ENCODE measurements at places on chromosomes 2 and 18. TPM values are rescaled to one million over a fixed set of nuclear protein-coding genes. Genes with fewer than 3 reads are reported as not detected.

GRCh38 chr18:79778291-79778791, 19.4 kb upstream of the KCNG2 start:
- DNase-seq = no peak

GRCh38 chr2:183034806-183035205, 3.5 kb downstream of the NCKAP1 start:
- peak; percentile 44 for DNase-seq

DNA sequence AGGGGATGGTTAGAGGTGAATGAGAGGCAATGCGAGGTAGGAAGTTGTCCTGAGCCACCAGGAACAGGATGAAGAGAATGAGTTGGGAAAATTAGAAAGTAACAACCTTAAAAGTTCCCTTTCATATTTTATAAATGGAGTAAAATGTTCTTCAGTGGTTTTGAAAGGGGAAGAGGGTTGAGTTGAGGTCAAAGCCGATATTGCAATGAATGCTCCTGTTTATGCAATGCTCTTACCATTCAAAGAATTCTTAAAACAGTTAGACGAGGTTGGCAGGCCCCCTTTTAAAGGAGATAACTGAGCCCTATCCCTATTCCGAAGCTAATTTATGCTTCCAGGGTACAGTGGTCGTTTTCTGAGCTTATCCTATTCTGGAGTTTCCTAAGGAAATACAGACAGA, 2110.3 kb upstream of the CELF4 start:
- DNase-seq = no peak

DNA sequence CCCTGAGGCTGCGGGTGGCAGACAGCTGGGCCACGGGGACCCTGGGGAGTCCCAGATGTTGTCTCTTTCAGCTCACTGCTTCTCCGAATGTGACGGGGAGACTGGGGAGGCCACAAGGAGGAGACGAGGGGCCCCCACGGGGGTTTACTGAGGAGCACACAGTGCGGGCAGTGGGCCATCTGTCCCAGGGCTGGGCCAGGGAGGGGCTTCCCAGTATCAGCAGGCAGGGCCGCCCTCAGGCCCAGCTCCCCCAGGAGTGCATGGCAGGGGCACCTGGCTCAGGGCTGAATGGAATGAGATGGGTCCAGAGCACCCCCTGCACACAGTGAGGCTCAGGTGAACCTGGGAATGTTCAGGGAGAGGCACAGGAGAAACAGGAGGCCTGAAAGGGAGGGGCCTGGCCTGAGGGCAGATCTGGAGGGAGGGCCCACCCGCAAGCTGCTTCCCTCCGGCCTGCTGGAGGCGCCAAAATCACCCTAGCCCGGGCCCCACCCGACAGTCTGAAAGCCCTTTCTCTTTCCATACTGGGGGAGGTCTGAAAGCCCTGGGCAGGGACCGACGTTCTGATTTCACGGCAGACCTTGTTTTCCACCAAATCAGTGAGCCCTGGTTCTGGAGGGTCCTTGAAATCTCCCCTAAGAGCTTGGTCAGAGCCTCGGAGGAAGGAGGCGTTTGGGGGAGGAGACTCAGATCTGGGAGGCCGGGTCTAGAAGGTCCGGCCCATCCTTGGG, 35.5 kb upstream of the PTMA start:
- no peak for DNase-seq

DNA sequence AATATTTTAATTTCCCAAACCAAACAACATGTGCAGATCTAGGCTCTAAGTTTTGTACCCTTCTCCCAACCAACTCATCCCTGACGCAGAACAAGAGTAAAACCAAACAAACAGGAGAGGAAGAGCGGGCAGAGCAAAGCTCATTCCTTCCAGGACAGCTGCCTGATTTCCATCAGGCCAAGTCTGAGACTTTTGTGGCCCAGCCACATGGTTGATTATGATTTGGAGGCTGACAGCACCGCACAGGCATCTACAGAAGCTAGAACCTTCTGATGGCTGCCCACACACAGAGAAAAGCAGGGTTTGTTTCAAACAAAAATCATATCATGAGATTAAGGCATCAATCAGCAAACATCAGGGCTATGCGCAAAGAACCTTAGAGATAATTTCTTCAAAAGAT, 262.6 kb downstream of the TNS1 start:
- DNase-seq = no peak

DNA sequence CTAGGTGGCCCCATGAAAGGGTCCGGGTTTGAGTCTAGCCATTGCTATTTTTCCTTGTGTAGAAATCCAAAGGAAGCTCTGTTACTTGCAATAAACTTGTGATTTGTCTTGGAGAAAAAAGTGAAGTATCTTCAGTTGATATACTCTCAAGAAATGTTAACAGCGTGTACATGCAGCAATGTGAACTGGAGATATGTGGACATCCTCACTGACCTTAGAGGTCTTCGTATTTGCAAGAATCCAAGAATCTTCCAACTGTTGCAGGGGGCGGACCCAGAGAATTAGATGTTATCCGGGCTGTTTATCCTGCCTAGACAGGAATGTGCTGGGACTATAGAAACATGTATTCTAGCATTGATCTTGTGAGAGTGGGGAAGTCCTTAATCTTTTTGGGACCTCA, 187.6 kb downstream of the KCNS3 start:
- DNase-seq = no peak

GRCh38 chr18:63054901-63055584, 264.5 kb downstream of the BCL2 start:
- DNase-seq = no peak

DNA sequence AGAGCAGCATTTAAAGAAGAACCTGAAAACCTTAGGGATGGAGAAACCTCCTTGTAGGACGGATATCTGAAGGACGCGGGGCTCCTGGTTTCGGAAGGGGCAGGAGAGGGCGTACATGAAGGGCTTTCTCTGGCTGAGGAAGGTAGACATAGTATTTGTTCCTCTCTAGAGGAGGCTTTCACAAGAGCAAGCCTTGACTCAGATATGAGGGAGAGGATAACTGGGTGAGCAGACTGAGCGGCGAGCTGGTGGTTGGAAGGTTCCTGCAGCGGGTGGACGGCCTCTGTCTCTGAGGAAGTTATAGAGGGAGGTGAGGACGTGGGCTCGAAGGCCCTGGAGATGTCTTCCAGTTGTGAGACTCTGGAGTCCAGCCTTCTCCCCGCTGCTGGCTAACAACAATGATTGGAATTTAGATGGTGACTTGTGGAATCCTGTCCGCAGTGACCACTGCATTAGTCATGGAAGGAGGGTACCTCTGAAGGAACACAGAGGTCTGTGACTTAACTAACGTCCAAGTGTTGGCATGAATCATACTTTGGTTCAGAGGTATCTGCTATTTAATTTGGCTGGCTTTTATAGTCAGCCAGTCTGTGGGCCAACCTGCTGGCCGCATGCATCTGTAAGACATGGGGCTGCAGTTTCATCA, 80.9 kb downstream of the ASAP2 start:
- peak; percentile 99 for DNase-seq

GRCh38 chr2:62660087-62660486, 45.4 kb upstream of the EHBP1 start:
- DNase-seq = no peak

- no peak for DNase-seq
Observed at GRCh38 chr2:43553341-43553855, 42.4 kb downstream of the THADA start.

DNA sequence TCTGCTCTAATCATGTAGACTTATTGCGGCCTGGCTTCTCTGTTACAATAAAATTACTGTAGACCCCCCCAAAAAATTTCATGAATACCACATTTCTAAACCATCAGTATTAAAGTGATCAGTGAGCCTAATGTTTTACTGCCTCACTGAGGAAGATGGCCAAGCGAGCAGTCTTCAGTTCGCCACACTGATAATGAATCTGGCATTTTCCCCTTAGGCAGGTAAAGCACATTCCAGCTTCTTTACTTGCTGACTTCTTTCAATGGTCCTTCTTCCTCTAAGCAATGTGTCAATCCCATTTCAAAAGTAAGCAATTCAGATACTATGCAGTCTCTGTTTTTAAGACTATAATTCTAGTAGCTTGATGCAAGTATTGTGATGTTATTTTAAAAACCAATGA, 137.6 kb downstream of the LAMA1 start:
- no peak for DNase-seq

GRCh38 chr2:191148791-191149190, 2.0 kb downstream of the STAT4 start:
- DNase-seq = no peak

GRCh38 chr2:151181524-151181923, 80.1 kb downstream of the RBM43 start:
- no peak for DNase-seq

DNA sequence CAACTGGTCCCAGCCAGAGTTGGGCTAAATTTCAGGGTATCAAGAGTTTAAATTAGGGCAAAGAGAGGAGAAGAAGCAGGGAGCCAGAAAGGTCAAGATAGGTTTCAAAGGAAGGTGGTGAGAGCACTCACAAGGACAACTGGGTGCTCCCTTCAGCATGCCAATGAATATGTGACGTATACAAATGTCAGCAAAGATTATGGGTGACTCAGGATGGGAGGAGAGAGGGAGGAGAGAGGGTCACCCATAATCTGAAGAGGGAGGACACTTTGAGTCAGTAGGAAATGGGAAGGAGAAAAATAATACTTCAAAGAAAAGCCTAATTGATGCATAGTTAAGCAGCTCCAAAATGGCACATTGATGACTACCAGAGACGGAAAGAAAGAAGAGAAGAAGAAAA, 53.1 kb upstream of the ABCA12 start:
- no peak for DNase-seq

DNA sequence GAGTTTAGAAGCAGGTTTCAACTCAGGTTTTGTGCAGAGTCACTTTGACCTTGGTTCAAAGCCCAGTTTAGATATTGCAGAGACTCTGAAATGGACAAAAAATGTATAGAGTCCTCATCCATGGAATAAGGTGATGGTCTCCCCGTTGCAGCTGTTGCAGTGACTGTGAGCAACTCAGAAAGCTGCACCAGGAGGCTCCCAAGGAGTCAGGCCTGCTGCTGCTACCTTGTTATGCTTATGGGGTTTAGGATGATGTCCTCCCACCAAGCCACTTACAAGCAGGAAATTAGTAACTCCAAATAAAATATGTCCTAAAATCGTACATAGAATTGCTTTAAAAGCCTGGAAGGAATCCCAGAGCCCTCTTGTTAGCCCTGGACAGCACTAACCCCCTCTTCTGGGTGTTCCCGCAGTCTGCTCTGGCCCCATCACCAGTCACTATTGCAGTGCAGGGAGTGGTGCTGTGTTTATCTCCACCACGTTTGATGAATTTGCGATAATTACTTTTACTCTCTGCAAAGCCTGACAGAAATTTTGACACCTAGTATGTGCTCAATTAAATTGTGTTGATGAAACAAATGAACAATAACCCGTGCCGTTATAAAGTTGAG, 189.0 kb downstream of the CNTNAP5 start:
- no peak for DNase-seq

GRCh38 chr2:157238296-157238695, 19.2 kb upstream of the GALNT5 start:
- no peak for DNase-seq

DNA sequence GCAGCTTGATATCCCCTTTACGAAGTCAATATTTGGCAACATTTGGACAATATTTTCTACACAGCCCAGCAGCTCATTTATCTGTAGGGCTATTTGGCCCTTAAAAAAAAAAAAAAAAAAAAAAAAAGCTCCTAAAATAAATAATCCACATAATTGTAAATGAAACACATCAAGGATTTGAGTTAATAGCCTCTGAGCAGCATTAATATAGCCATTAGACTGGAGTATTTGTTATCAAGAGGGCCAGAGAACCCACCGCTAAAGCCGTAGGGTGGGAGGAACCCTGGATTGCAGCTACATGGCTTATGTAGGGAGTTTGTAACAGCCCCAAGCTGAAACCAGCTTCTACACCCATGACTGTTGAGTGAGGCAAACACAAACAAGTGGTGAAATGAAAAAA, 84.5 kb downstream of the RNF152 start:
- DNase-seq = no peak

DNA sequence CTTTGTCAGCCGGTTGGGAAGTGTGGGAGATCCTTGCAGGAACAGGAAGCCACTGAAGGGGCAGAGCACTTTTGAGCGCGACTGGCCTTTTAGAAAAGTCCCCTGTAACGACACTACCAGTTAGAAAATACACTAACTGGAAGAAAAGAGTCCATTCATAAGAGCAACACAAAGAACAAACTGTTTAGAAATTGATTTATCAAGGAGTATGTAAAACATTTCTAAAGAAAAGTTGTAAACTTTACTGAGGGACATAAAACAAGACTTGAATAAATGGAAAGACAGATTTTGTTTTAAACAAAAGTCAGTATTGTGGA, 29.8 kb upstream of the POMC start:
- no peak for DNase-seq

DNA sequence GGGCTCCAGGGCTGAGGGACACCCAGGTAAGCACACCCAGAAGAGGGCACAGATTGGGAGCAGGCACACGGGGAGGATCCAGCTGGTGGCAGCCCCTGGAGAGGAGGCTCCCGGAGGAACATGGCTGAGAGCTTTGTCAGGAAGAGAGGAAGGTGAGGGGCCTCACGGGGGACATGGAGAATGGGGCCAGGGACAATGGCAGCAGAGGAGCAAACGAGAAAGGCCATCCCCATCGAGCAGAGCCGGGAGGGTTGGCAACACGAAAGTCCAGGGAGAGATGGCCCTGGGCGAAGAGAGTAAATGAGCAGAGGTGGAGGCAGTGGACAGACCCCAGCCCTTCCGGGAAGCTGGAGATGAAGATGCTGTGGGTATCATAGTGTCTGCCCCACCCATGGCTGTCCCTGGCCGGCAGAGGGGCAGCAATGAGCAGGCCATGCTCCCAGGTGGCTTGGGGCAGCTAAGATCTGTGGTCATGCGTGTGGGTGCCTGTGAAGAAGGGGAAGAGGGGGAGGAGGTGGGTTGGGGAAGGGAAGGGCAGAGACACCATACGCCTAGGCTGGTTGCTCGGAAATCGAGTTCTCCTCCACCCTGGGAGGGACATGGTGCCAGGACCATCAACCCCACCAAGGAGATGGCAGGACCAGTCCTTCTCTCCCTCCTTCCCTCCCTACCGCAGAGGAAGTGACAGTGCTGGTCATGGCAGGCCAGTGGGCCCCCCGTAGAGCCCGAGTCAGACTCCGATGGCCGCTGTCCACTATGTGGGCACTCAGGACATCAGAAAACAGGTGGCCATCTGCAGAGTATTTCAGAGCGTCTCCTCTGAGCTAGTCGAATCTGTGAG, 191.7 kb downstream of the NDUFA10 start:
- DNase-seq = no peak

DNA sequence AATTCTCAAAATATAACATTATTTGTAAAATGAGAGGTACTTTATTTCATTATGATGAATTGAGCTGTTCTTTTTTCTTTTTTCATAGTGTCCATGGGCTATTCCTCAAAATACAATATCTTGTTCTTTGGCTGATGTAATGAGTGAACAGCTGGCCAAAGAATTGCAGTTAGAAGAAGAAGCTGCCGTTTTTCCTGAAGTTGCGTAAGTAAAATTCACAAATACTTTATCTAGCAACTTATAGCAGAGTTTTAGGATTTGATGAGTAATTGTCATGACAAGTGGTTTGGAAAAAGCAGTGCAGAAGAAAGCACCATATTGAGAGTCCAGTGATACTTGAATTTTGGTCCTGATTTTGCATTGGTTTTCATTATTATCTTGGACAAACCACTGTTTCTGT, 9.8 kb downstream of the RIOK3 start:
- DNase-seq = no peak

- peak; percentile 13 for DNase-seq
Observed at GRCh38 chr2:209696836-209697711, 74.6 kb upstream of the UNC80 start.

GRCh38 chr2:44055664-44056063, 59.9 kb upstream of the LRPPRC start:
- DNase-seq = no peak

SLC4A5 gene
- total RNA-seq = 0.40 TPM

SERPINB11 gene
- total RNA-seq = not detected

All from HFFc6 (cell line).